Skeletal muscle cell (primary cell): ENCODE measurements at places on chromosomes 16 and 17.

GRCh38 chr17:80980397-80981061 lies 11.1 kb upstream of the CHMP6 start:
- DNase-seq, result no peak

- DNase-seq, result no peak
These were observed 13.4 kb downstream of the EMC8 start for GRCh38 chr16:85785927-85786326.

- no peak for DNase-seq
These were observed 56.5 kb upstream of the CIBAR2 start for GRCh38 chr16:85168732-85169256.

DNA sequence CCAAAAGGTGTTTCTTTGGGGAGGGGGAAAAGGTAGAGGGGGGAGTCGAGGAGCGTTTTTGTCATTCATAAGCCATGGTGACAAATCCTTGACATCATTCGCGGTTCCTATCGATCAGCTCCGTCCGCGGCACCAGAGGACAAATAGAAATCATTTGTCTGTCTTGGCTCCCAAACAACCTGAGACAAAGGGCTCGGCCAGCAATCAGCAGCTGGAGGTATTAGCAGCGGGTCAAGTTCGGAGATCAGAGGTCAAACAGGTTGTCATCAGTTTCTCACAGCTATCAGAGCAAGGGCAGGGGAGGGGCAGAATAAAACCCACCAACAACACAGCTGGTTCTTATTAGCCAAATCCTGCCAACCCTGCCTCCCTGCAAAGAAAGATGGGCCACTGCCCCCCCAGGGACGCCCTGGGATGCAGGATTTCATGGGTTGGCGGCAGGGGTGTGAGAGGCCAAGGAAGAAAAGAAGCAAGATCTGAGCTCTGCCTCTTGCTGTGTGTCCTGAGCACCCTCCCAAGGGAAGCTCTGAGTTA lies 145.3 kb upstream of the LHX1 start:
- no peak for DNase-seq

GRCh38 chr17:74759243-74759801 lies 10.9 kb downstream of the NHERF1 start:
- DNase-seq, result no peak

- DNase-seq, result peak; percentile 86
These were observed 11.5 kb downstream of the CDH13 start for GRCh38 chr16:82638095-82638798.

GRCh38 chr16:50318796-50319578 lies 49.8 kb downstream of the BRD7 start:
- no peak for DNase-seq

DNA sequence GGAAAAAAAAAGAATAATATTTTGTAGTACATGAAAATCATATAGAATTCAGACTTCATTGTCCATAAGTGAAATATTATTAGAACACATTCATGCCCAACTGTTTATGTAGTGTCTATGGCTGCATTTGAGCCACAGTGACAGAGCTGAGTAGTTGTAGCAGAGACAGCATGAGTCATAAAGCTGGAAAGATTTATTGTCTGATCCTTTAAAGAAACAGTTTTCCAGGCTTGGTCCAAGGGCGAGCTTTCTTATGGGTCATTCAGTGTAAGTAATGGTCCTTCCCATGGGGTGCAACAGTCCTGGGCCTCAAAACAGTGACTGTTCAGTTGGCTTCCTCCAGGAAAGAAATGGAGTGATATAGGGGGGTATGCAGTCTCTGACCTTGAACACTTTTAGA lies 260.2 kb downstream of the HS3ST4 start:
- DNase-seq, result no peak
